Sigmoid colon (tissue), 7 donors: ENCODE measurements at places on chromosomes 16 and 17.

DNA sequence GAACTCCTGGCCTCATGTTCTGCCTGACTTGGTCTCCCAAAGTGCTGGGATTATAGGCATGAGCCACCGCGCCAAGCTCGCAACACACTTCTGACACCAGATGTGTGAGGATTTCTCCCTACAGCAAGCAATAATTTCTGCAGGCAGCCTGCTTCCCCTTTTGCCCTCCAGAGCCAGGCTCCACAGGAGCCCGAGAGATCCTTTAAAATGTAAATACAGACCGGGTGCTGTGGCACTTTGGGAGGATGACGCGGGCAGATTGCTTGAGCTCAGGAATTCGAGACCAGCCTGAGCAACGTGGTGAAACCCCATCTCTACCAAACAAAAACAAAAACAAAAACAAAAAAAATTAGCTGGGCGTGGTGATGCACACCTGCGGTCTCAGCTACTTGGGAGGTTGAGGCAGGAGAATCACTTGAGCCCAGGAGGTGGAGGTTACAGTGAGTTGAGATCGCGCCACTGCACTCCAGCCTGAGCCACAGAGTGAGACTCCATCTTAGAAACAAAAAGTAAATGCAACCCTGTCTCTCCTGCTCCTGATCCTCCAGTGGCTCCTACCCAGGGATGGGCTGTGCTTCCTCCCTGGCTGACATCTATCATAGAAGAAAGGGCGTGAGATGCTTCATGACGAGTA is 14.7 kb downstream of the C16orf96 start:
- no peak for DNase-seq

GRCh38 chr16:26665166-26665939 is 401.4 kb upstream of the C16orf82 start:
- no peak for DNase-seq

DNA sequence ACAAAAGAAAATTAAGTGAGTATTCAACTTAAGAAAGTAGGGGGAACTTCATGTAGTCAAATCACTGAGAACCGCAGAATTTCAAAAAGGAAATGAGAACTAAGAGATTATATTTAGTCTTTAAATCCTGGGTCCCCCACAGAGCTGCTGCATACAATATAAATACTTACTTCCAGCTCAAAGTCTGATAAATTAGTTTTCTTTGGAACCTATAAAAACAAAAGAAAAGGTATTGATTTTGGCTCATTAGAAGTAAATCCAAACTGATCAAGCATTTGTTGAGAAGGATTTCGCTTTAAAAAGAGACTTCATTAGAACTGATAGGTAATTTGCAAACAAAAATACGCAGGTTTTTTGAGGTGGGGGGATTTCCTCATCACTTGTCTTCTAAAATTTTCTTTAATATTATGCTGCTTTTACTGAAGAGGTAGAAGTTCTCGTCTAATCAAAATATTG is 21.9 kb downstream of the PARN start:
- no peak for DNase-seq

DNA sequence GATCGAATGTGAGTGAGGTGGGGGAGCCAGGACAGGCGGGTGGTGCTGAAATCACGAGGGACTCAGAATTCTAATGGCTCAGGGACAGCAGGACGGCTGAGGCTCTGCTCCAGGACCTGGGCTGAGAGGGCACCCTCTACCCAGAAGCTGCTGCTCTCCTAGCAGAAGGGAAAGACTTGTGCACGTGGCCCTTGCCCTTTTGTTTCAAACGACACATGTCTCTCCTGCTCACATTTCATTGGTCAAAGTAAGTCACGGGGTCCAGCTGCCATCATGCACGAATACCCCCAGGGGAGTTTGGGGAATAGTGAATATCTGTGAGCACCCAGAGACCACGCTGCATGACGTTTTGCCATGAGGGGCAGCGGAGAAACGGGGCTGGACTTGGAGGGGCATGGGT is 73.2 kb downstream of the RTN4RL1 start:
- DNase-seq: no peak

- DNase-seq: no peak
Measured at GRCh38 chr17:31926100-31926729, 10.6 kb upstream of the SUZ12 start.

DNA sequence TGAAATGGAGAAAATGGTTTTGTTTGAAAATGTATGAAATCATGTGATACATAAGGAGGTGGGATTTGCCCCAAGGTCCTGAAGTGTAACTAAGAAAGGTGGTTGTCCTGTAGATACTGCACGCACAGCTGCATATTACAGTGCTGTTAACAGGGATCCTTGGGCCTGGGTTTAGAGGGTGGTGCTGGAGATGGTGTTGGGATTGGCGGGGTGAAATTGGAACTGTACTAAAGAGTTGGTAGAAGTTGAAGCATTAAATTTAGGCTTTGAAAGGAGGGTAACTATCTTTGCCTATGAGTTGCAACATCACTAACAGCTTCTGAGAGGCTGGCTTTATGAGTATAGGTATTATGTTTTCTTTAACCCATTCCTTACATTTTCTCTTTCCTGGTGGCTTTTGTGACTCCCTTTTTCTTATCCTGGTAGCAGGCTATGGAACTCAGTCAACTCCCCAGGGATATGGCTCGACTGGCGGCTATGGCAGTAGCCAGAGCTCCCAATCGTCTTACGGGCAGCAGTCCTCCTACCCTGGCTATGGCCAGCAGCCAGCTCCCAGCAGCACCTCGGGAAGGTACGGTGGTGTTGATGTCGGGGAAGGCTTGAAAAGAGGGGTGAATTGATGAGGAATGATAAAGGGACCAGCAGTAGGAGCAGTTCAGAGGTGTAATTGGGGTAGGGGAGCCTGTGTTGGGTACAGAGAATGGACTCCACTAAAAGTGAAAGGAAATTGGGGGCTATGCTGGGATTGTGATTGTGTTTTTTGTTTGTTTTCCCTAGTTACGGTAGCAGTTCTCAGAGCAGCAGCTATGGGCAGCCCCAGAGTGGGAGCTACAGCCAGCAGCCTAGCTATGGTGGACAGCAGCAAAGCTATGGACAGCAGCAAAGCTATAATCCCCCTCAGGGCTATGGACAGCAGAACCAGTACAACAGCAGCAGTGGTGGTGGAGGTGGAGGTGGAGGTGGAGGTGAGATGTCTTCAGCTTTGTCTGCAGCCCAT is 3.8 kb downstream of the FUS start:
- DNase-seq: no peak

- DNase-seq: no peak
Measured at GRCh38 chr17:21252289-21252795, 868 bp downstream of the NATD1 start.

GRCh38 chr17:8365143-8365542 is 11.4 kb downstream of the KRABD2 start:
- DNase-seq: no peak

DNA sequence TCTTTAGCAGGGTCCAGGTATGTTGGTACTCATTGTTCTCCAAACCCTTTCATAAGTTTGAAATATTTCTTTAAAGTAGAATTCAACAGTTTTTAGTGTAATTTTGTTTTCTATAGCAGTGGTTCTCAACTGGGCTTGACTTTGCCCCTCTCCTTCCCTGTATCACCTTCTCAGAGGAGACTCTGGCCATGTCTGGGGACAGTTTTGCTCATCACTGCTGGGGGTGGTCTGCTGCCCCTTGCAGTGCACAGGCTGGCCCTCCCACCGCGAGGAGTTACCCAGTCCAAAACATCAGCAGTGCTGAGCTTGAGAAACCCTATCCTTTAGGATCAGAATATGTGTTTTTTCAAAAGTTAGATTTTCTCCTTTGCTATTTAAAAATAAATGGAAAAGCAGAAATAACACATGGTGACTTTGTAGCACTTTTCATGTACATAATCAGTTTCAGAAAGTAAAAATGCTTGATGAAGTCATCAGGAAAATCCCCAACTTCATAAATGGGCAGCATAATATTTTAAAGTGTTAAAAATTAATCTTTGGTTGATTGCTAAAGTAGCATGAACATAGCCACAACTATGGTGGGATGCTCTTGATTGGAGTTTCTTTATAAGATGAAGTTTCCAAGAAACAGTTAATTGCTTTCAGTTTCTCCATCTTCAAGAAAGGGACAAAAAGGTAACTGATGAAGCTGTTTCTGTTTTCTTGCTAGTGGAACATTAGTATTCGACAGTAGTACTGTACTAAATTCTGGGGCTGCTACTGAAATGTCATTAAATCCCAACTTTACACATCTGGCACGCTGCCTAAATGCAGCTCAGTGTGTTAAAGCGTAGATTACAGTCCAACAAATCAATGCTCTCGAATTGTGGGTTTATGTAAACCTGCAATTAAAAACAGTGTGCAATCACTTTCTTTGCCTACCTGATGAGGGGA is 70.3 kb downstream of the NETO2 start:
- DNase-seq: no peak

GRCh38 chr16:88639231-88640038 is 1.1 kb downstream of the IL17C start:
- DNase-seq: no peak

- peak; percentile 46 for DNase-seq
Measured at GRCh38 chr17:44766409-44767038, 7.7 kb downstream of the ADAM11 start.

GRCh38 chr16:85768199-85768598 is 17.3 kb upstream of the C16orf74 start:
- no peak for DNase-seq

DNA sequence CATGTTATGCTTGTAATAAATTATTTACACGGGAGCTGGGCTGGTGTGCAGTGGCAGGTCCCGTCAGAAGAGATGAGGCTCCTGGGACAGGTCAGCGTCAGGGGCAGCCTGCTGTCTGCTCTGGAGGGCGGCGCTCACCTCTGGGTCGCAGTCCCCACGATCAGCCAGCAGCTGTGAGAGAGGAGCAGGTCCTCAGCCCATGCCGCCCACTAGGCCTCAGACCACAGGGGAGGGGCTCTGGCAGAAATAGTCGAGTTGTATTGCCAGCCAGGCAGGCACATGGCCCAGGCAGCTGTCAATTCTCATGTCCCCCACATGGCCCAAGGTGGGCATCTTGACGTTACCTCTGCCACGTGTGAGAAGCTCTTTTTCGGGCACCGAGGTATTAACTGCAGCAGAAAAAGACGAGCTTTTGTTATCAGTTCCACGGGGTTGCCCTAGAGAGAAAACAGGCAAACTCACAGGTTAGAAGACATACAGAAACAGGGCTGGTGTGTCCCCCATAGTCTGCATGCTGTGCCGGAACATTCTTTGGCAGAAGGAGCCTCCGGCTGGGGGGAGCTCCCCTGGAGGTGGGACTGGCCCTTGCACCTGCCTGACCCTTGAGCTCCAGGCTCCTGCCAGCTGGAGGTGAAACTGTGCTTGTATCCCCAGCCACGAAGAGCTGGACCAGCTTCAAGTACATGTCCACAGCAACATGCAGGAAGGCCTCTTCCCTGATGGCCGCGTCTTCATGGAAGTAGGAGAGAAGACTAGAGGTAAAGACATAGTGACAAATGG is 17.4 kb downstream of the ZNF276 start:
- no peak for DNase-seq

- DNase-seq: peak; percentile 87
Measured at GRCh38 chr17:29116804-29117753, 63.1 kb downstream of the MYO18A start.

GRCh38 chr17:53193044-53193443 is 629.7 kb upstream of the KIF2B start:
- DNase-seq: no peak

GRCh38 chr16:15966836-15967546 is 17.6 kb downstream of the ABCC1 start:
- DNase-seq: no peak

- DNase-seq: no peak
Measured at GRCh38 chr17:62086737-62087136, 21.7 kb upstream of the MED13 start.

- peak; percentile 78 for DNase-seq
Measured at GRCh38 chr17:17141860-17142552, 64.1 kb downstream of the PLD6 start.

DNA sequence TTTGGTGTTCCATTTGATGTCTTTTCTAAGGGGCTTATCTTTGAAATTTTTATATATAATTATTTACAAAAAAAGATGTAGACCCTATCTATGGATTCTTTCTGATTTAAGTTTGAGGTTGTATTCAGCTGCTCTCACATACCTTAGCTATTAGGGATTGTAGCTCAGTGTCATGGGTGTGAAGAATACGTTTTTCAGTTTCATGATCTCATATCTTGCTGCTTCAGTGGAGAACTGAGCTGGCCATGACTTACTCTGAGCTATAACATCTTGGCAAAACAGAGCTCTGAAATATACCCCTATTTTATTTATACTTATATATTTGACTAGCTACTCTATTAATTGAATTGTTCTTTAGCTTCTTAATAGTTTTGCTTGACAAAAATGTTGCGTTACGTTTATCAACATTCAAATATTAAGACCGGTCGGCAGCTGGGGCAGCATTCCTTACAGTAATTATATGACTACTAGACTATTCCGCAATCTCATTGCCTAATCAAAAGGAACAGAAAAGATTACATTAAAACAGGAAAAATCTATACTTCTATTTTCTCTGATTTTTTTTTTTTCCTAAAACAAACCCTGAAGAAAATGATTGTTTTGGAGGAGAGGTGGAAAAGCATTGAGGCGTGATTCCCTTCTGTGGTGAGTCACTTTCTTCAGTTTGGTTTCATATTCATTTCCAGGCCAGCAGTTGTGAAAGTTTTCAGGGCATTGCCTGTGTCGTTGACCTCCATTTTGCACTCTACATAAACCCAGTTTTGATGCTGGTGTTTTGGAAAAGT is 24.1 kb upstream of the KRT24 start:
- no peak for DNase-seq

- no peak for DNase-seq
Measured at GRCh38 chr17:14701886-14702285, 401.0 kb downstream of the HS3ST3B1 start.

DNA sequence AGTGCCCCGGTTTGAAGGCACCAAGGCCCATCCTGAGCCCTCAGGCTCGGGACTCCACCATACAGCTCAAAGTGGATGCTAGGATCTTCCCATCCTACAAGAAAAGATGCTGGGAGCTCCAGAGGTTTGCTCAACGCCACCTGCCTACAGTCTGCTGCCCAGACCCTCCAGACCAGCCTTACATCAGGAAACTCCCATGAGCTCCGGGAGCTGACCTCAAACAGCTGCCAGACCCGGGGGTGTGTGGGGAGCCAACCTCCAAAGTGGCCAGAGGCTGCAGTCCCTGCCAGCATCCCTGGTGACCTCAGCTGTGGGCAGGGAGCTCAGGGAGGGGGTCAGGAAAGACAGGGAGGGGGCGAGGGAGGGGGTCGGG is 43.8 kb downstream of the C16orf82 start:
- DNase-seq: no peak

GRCh38 chr17:46191322-46192188 is 1.7 kb downstream of the KANSL1 start:
- no peak for DNase-seq

- no peak for DNase-seq
Measured at GRCh38 chr17:49978501-49978900, 9.5 kb downstream of the DLX4 start.
